CD4-positive, CD25-positive, alpha-beta regulatory T cell (primary cell): ENCODE measurements at places on chromosomes 6 and 20. TPM values are rescaled to one million over a fixed set of nuclear protein-coding genes. Genes with fewer than 3 reads are reported as not detected.

DNA sequence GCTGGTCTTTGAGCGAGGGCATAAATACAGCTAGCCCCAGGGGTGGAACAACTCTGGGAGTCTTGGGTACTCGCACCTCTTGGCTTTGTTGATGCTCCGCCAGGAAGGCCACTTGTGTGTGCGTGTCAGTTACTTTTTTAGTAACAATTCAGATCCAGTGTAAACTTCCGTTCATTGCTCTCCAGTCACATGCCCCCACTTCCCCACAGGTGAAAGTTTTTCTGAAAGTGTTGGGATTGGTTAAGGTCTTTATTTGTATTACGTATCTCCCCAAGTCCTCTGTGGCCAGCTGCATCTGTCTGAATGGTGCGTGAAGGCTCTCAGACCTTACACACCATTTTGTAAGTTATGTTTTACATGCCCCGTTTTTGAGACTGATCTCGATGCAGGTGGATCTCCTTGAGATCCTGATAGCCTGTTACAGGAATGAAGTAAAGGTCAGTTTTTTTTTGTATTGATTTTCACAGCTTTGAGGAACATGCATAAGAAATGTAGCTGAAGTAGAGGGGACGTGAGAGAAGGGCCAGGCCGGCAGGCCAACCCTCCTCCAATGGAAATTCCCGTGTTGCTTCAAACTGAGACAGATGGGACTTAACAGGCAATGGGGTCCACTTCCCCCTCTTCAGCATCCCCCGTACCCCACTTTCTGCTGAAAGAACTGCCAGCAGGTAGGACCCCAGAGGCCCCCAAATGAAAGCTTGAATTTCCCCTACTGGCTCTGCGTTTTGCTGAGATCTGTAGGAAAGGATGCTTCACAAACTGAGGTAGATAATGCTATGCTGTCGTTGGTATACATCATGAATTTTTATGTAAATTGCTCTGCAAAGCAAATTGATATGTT, 19.2 kb downstream of the IRF4 start:
- DNase-seq: no peak

DNA sequence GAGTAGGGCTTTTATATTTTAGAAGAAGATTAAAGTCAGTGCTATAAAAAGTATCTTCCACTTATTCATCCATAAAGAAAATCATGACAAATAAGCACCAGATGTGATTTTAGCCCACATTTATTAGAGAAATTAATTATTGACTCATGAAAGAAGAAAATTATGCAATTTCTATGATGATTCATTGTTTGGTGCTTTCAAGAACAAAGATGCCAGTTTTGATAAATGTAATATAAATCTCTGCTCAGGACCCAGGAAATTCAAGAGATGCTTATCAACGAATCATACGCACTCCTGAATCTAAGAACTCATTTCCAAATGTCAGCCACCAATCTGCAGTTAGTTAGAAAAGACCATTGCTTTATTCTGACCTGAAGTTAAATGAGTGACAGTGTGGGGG, 211.4 kb downstream of the ARHGAP18 start:
- no peak for DNase-seq

The ARMH2 gene
- total RNA-seq: 1.8 TPM

DNA sequence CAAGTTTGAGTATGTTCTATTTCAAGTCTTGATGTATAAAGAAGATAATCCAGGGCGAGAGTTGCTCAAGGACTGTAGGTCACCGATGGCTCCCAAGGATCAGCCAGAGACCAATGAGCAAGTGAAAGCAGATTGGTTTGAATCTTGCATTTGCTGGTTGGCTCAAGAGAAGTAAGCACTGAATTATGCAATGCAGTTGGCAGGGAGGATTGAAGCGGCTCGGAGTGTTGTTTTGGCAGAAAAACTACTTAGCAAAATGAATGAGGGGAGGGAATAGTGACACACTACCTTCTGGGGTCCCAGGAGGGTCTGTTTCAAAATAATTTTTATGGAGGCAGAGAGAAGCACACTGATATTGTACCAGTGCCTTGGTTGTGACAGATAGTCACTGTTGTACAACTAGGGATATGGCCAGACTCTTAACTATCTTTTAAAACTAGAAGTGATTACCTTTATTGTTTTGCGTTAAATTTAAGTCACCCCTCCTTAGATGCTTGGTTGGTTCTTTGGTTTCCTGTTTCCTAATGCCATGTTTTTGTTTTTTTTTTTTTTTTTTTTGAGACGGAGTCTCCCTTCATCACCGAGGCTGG, 15.7 kb downstream of the SASH1 start:
- no peak for DNase-seq

DNA sequence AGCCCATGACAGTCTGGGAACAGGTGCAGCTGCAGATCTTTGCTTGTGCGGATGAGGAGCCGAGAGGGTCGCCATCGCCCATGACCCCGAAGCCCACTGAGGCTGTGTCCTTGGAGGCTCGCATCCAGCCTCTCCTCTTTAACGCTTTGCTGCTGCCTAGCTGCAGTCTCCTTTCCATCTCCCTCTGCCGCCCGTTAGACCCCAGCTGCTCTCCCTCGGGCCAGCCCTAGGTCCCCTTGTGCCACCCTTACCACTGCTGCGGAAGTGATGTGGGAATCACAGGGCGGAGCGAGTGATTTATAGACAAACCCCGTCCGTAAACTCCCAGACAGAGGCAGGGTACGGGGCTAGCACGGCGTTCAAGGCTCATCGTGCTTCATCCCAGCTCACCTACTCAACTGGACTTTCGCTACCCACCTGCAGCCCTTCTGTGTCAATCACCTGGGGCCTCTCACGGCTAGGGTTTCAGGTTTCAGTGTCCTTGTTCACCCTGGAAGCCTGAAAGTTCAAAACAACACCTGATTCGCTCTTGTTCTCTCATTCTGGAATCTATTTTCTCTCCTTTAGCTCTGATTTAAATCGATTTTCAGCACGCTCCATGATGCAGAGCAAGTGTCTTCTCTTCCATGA, 76.1 kb downstream of the PAX1 start:
- DNase-seq: no peak

The SIRPB1 gene
- total RNA-seq: 2.4 TPM

DNA sequence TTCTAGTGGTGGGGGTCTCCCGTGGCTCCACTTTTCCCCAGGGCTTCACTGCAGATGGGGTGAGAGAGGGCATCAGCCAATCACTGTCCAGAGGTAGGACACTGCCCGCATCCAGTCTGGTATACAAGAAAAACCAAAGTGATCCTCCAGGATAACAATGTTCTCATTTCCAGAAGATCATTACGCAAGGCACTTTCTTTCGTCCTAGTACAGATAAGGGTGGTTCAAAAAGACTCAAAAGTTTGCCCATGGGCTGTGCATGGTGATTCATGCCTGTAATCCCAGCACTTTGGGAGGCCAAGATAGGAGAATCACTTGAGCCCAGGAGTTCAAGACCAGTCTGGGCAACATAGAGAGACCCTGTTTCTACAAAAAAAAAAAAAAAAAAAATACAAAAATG, 16.4 kb downstream of the GMDS start:
- no peak for DNase-seq

DNA sequence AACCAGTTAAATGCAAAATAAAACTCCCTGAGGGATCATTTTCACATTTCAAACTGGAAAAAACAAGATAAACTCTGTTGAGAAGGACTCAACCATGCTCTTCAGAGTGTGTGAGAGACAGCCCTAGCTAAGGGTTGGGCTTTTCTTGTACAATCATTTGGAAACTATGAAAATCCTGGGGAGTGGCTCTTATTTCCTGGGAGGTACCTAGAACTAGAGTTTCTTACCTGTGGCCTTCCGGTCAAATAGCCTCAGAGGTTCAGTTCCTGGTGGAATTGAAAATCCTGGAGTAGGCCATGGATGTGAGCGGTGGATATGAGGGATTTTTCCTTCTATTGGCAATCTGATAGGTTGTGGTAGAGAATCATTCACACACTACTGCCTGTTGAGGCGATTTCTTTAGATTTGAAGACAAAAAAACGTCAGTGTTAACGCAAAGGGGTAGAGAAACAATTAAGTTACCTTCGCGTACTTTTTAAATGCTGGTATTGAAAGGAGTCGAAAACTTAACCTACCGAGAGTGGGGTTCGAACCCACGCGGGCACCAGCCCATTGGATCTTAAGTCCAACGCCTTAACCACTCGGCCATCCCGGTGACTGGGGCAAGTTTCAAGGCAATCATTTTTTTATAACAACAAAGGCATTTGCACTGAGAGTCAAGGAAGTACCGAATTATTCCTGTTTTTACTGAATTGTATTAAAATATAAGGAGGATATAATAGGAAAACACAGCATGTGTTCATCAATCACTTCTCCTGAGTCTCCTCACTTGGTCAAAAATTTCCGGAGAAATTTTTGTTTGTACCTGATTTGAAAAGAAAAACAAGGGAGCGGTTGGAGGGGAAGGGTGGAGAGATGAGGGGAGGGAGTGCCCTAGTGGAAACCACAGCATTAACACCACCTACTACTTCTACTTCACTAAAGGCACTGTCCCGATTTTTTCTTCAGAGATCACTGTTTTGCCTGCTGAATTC, 191.3 kb downstream of the OR2B2 start:
- no peak for DNase-seq

GRCh38 chr20:14913896-14914620, 576.6 kb upstream of the FLRT3 start:
- DNase-seq: no peak

The PPP1R16B gene
- 84.1 TPM for total RNA-seq

GRCh38 chr20:7672571-7672970, 267.7 kb downstream of the HAO1 start:
- DNase-seq: no peak

The MDFI gene
- not detected for total RNA-seq

DNA sequence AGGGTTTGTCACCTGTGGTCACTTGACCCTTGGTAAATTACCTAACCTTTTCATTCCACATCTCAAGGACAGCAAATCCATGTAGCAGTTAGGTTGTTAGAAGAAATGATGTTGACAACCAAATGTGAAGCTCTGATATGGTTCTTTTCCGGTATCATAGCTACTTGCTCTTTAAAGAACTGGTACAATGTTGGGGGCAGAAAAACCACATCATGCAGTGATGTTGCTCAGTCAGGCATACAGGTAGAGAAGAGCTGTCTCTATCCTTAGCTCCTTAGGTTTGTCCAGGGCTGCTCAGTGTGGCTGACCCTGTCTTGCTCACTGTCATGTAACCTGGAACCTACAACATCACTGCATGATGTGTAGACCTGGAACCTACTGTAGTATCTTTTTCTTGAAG, 135.5 kb downstream of the LRRC1 start:
- no peak for DNase-seq

DNA sequence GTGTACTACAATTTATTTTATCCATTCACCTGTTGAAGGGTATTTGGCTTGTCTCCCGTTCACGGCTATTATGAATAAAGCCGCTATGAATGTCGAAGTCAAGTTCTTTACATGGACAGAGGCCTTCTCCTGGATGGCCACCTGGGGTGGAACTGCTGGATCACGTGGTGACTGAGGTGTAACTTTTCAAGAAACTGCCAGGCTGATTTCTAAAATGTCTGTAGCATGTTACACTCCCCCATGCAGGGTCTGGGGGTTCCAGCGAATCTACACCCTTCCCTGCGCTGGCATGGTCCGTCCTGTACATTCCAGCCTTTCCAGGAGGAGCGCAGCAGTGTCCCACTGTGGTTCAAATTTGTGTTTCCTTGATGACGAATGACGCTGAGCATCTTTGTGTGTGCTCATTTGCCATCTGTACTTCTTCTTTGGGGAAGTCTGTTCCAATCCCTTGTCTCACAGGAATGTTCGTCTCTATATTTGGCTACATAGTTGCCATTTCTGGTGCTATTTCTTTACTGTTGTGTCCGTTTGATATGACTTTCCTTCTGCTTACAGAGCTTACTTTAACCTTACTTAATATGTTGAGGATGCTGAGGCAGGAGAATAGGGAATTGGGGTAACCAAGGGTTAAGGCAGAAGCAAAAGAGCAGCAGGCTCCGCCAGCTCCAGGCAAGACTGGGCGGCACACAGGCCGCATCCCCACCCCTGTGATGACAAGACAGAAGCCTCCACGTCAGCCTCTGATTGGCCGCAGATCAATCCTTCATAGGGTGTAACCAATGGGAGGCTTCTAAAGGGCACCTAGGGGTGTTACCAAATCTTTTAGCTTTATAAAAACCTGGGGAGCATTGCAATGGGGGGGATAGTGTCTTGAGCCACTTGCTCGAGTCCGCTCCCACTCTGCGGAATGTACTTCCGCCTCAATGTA, 106.6 kb downstream of the TAF4 start:
- no peak for DNase-seq

DNA sequence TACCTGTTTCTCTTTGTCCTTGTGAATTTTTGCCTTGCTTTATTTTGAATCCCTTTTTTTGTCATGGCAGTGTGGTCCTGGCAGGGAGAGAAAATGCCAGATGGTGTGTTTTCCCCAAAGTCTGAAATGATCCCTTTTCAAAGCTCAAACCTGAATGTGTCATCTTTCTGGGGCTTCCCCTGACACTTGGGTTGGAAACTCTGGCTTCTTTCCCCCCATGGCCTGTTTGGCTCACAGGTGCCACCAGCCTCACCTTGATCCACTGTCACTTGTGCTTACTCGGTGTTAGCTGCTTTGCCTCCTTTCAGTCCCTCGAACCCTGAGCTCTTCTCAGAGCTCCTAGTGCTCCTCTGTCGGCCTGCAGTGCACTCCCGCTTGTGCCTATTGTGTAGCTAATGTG, 22.3 kb downstream of the MYBL2 start:
- no peak for DNase-seq

DNA sequence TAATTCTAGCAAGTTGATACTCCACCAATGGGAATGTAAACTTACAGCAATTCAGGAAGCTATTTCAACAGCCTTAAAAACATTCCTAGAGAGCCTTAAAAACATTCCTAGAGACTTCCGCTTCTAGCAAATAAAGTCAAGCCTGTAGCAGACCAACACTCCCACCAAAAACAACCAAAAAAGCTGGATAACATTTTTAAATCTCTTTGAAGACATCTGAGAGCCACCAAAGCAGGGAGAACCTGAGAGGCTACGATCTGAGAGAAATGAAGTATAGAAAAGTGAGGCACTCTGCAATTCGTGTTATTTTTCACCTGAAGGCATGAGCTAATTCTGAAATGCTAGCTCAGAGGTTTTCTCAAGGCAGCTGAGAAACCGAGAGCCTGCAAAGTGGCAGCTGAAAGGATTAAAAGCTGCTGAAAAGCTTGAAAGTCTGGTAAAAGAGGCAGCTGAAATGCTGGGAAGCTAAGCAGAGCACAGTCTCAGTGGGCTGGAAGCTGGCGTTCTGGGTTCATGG, 20.9 kb downstream of the GPR63 start:
- DNase-seq: no peak

DNA sequence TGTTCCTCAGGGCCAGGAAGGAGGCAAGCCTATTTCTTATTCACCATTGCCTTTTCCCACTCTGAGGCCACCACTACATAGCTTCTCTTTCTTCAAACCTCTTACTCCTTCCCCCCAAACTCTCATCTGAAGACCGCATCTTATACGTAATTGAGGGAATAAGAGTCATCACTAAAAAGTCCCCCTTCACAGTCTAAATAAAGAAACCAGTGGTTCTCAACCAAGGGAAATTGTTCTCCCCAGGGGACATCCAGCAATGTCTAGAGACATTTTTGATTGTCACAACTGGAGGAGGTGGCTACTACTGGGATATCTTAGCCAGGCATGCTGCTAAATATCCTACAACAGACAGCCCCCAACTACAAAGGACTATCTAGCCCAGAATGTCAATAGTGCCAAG, 327.6 kb upstream of the CNR1 start:
- DNase-seq: no peak

The TUBB2A gene
- 48.0 TPM for total RNA-seq

The VSTM2L gene
- not detected for total RNA-seq

The SLC22A16 gene
- total RNA-seq: 0.54 TPM

The MEP1A gene
- total RNA-seq: not detected

GRCh38 chr6:122400121-122400450, 634 bp downstream of the HSF2 start:
- no peak for DNase-seq

The SNRPB gene
- total RNA-seq: 132 TPM

The PHIP gene
- 57.0 TPM for total RNA-seq

The GDAP1L1 gene
- total RNA-seq: not detected

The PGK2 gene
- not detected for total RNA-seq
